ENCODE measurements at places on chromosomes 7 and 10.

DNA sequence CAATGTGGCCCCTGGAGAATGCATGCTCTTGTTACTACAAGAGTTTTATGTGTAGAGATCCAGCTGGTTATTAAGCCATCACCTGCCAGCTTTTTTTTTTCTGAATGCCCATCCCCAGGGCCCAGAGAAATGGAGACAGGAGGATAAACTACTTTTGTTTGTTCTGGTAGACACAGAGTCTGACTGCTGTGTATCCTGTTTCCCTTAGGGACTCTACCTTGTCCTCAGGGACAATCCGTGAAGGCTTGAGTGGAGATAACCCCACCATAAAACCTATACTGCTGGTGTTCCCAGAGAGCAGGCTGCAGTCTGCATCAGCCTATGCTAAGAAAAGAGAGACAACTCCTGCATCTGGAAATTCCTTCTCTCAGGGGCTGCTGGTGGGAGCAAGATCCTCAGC, at the start of gene OR2A5:
TSS of gene OR2A5 (plus strand) at position 301 of the 400 bp plus-strand sequence. CDS start 1,454 bp downstream, outside the sequence.
- no peak for DNase-seq

DNA sequence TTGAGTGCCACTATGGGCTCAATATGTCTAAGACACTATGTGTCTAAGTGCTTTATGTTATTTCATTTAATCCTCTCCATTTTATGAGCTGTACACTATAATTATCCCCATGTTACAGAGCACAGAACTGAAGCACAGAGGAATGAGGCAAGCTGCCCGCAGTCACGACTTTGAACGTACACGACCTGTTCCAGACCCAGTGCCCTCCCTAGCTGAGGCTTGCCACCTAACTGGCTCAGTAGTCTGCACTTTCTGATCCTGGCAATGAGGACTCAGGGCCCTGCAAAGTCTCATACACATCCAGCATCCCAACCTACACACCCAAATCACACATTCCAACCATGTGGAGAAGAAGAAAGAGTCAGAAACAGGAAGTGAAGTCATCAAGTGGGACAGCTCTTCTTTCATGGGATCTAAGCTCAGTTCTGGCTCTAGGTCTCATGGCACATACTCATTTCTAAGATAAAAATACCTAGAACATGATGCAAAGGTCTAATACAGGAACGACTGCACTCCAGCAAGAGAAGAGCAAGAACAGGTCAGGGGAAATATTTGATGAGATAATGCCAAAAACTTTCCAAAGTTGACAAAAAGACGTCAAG, 42.4 kb upstream of the DDC start:
- no peak for DNase-seq

DNA sequence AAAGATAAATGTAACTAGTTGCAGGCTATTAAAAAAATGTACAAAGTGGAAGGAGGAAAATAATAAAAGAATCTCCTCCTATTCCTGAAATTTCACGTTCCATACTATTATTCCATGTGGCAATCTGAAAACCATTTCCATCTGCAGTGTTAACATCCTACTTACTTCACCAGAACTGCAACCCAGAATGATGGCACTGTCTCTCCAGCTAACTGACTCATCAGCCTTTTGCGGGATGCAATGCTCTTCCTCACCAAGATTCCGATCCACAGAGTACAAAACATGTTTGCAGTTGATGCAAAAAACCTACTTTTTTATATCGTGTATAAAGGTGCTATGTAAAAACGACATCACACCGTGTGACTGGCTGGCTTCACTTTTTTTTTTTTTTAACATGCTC, 50.8 kb downstream of the ESYT2 start:
- no peak for DNase-seq

DNA sequence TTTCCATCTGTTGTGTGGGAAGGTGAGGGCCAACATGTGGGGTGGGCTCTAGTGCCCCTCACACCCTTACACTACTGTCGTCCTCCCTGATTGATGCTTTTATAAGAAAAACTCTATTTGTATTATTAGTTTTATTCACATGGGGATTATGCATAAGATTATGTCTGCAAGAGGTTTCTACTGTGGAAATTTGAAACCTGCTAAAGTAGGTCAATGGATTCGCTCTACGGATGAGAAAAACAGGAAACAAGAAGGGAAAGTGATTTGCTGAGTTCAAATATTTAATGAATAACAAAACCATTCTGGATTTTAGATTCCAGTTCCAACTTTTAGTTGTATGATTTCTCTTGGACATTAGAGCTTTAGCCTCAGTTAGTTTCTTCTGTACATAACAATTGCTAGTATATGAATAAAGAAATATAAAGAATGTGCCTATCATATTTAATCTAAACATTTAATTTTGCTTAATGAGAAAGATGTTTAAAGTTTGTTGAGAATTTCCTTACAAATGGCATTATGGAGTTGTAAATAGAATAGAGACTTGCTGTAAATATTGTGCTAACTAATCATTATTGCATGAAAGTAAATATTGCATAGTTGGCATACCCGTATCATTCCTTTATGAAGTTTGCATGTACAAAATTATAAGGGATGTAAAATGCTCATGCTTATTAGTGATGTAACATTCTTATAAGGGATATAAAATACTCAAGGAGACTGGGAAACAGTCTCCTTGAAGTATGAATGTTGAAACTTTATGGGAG, 193.8 kb downstream of the THSD7A start:
- no peak for DNase-seq

- DNase-seq = peak; percentile 47
Measured at GRCh38 chr7:158487631-158488151, 99.9 kb downstream of the PTPRN2 start.

- DNase-seq = no peak
Measured at GRCh38 chr10:128499956-128500355, 373.7 kb upstream of the MKI67 start.

- no peak for DNase-seq
Measured at GRCh38 chr10:132540456-132540855, 2.9 kb downstream of the INPP5A start.

- no peak for DNase-seq
Measured at GRCh38 chr7:44079331-44080021, 2.9 kb downstream of the POLM start.

GRCh38 chr7:36261019-36261754, 108.1 kb downstream of the EEPD1 start:
- no peak for DNase-seq

DNA sequence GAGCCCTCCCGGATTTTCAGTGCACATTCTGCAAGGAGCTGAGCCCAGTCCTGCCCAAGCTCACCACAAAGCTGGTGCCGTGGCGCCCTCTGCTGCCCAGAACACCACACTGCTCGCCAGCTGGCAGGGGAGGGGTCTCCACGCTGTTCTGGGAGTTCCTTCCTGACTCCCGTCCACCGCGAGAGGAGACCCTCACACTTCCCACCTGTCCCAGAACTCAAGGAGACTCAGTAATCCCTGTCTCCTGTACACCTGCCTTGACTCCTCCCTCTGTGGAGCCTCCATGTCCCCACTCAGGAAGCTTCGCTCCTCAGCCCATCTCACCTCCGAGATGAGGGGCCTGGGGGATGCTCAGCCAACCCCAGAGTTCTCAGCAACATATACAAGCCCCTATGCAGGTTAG, 11.3 kb downstream of the C10orf105 start:
- DNase-seq = no peak

DNA sequence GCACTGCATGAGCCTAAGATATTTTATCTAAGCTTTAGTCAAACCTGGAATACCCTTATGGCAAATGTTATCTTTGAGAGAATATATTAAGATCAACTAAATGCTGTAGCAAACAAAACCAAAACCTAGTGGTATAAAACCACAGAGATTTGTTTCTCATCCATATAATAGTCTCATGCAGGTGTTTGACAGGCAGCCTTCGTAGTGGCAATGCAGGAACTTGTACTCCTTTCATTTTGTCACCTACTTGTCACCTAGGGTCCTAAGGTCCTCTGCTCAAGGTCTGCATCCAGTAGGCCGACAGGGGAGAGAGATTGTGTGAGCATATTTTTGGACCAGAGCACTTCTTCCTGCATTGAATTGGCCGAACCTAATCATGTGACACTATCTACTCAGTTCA, 352.6 kb downstream of the GPR37 start:
- DNase-seq = no peak

DNA sequence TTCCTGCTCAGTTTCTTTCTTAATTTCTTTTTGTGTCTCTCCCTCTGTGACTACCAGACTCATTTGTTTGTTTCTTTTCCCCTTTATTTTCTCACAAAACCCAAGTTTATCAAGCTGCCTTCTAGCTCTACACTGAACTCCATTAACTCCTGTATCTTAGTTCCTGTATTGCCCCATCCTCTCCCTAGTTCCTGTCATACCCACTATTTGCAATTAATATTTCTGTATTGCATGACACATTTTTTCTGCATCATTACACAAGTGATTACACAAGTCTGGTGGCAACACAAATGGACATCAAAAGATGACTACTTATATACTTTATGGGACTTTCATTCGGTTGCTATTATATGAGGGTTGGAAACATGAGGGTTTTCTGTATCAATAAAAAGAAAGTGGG, 26.9 kb upstream of the OR9A4 start:
- no peak for DNase-seq

- DNase-seq = no peak
Measured at GRCh38 chr7:105904064-105904463, 27.7 kb upstream of the ATXN7L1 start.

GRCh38 chr10:541750-542371, 147.6 kb downstream of the DIP2C start:
- no peak for DNase-seq

DNA sequence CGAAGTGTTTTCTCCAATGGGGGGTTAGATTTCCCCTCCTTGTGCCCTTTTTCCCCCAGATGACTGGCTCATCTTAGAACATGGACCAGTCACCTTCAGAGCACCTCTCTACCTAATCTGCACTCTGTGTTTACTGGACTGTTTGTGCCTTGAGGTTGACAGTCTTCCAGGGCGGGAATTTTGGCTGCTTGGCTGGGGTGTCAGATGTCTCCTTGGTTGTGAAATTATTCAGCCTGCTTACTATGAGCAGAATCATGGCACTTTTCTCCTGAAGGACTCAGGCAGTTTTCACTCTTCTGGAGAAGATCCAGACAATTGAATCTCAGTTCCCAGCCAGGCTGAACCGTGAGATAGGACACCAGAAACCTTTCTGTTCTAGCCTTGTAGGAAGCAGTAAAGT, 60.3 kb upstream of the NFKB2 start:
- DNase-seq = no peak

GRCh38 chr7:21330462-21331178, 97.3 kb upstream of the SP4 start:
- DNase-seq = no peak

- DNase-seq = no peak
Measured at GRCh38 chr7:94149789-94150545, 145.8 kb upstream of the BET1 start.

GRCh38 chr7:142833174-142834048, 21.5 kb upstream of the EPHB6 start:
- no peak for DNase-seq

DNA sequence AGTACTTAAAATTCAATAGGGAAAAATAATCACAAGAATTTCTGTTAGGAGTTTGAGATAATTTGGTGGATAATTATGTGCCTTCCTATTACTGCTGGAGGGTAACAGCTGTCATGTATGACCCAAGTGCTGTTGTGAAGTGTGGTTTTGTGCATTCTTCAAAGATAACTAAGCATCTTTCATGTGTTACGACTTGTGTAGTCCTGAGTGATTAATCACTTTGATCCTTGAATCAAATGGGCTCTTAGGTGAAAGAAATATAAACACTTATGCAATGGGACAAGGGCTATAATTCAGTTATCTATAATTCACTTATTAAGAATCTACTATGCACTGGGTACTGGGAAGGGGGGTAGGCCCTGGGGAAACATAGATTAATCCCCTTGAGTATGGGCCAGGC, 89.0 kb downstream of the CH25H start:
- DNase-seq = no peak

DNA sequence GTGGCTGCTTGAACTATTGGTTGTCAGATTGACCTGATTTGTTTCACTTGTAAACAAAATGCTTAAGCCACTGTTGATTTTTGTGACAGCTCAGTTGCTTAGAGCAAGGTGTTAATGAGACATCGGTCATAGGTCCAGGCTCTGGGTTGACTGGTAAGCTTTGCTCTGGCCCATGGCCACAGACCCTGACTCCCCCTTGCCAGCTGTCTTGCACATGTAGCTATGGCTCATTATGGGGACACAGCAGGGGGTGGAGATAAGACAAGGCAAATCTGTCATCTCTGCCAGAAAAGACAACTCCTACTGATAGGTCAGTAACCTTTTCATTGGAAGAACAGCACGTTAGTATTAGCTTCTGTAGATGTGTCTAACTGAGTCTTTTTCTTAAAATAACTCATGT, 95.3 kb downstream of the KAT6B start:
- DNase-seq = no peak

DNA sequence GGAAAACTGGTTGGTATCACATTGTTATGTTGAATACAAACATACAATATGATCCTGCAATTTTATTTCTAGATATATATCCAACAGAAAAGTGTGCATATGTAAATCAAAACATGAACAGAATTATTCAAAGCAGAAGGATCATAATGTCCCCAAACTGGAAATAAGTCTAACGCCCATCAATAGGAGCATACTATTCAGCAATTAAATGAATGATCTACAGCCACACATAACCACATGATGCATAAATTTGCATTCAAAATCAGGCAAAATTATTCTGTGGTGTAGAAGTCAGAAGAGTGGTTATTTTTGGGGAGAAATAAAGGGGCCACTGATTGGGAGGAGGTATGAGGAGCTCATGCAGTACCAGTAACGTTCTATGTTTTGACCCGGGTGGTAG, 28.6 kb downstream of the NPY start:
- DNase-seq = no peak

DNA sequence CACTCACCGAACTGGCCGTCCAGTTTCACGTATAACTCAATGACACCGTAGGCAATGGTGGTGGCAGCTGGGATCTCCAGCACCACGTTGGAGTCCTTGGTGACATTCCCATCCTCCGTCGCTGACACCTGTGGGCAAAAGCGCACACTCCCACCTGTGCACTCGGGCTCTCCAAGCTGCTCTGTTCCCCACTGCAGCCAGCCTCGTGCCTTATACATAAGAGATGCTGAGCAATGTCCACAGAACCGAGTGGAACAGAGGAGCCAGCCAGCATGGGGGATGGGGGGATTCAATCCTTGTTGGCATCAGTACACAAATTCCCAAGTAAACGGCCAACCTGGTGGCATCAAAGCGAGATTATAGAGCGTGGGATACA, 40.0 kb downstream of the GSDME start:
- DNase-seq = no peak

DNA sequence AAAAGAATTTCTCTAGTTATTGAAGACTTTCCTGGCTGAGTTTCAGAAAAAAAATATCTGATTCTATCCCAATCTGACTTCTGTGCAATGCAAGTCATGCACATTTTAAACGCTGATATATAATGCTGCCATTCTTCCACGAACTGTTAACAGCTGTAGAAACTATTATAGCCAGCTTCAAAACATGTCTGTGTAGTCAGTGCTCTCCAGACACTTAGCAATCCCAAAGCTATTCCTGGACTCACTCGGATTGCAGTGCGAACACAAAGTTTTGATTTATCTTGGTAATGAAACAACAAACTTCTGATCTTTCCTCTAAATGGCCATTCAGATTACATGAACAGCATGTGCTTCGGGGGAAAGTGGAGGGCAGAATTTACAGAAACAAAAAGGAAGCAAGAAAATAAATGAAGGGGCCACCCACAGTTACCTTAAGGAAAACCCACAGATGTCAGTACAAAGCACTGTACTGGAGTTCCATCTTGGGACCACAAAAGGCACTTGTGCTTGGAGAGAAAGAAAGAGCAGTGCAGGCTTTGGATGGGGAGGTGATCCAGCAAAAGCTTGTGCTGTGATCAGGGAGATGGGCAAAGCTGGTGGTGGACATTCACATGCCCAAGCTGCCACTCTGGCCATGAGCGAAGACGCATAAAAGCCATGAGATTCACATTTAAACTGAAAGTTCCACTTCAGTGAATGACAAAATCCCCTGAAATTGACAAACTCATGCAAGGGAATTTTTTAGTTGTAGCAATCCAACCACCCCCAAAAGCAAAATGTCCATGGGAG, 32.1 kb upstream of the ADO start:
- DNase-seq = no peak
